ENCODE measurements at places on chromosomes 4 and X. TPM values are rescaled to one million over a fixed set of nuclear protein-coding genes. Genes with fewer than 3 reads are reported as not detected.

- H3K27me3 ChIP-seq, result no peaks in the 10 kb centered on the region
- H3K4me1 ChIP-seq, result no peaks in the 10 kb centered on the region
- H3K4me3 ChIP-seq, result no peak within 1 kb of the TSS
- DNase-seq, result no peak
- no peak within 1 kb of the TSS for H3K27ac ChIP-seq
- H3K36me3 ChIP-seq, result no peaks in the 10 kb centered on the region
These were observed at the start of gene MAGEC1 for GRCh38 chrX:141903400-141904155. Gene MAGEC1 (plus strand): TSS chrX:141903894. CDS start chrX:141905073, 1,179 bp downstream.

DNA sequence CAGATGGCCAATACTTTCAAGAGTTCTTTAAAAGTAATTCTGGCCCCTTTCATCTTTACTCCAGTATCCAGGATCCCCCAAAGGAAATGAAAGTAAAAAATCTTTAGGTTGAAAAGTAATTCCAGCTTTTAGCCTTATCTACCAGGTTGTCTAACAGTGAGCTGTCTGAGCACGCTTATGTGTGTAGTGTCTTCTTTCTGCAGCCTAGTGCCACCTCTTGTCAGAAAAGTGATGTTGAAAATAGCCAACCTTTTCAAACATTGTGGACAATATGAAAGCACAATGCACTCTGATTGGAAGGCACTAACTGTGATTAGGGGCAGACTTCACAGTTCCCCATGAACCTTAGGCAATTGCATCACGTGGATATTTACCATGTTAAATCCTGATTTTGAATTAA is 92.1 kb downstream of the RELL1 start:
- H3K36me3 ChIP-seq, result no peaks in the 10 kb centered on the region
- H3K4me3 ChIP-seq, result no peak overlapping the region
- H3K4me1 ChIP-seq, result no peaks in the 10 kb centered on the region
- no peak overlapping the region for H3K27ac ChIP-seq
- H3K27me3 ChIP-seq, result no peaks in the 10 kb centered on the region
- DNase-seq, result no peak

DNA sequence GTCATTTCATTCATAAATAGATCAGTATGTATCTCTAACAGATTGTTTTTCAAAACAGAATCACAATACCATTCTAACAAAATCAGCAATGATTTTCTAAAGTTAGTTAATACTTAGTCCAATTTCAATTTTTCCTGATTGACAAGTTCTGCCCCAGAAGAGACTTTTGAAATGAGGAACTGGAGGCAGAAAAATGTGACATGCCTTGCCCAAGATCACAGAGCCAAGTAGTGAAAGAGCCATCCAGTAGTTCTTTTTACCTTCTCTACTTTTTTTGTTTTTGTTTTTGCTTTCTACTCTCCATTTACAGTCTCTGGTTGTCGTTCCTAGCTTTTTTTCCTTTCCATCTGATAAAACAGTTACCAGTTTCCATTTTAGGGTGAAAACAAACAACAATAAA is 129.3 kb upstream of the TMEM164 start:
- H3K4me1 ChIP-seq, result no peaks in the 10 kb centered on the region
- peak overlapping the region; percentile 24 for H3K27ac ChIP-seq

DNA sequence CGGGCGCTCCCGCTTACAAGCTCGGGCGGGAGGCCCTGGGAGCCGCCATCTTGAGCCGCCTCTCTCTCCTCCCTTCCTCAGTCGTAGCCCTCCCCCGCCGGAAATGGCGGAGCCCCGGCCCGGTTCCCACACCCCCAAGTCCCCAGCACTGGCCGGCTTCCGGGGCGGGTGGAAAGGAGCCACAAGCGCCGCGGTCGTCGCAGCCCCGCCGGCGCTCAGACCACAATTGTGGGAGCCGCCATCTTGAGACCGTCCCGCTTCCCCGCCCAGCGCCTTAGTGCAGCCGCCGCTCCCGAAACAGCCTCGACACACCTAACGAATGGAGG is 531 bp downstream of the HCFC1 start:
- peaks cover 41% of the 10 kb centered on the region for H3K4me1 ChIP-seq
- H3K4me3 ChIP-seq, result peak overlapping the region; percentile 68
- no peaks in the 10 kb centered on the region for H3K27me3 ChIP-seq
- H3K27ac ChIP-seq, result peak overlapping the region; percentile 98
- H3K36me3 ChIP-seq, result no peaks in the 10 kb centered on the region

DNA sequence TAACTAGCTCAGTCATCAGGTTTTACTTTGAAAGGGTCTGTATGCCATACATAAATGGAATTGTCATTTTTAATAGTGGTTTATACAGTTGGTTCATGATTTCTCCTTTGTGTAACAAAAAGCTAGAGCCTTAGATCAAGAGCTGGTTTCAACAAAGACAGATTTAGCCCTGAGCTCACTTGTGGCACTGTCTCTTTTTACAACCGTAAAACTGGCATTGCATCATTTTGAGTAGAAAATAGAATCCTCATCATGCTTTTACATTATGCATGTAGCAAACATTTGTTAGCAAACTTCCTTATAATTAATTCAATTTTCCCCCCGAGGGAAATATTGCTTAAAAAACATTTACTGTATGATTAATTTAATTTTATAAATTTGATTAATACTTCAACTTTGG is 1871.5 kb downstream of the ARAP2 start:
- H3K4me3 ChIP-seq, result no peak overlapping the region
- no peak overlapping the region for H3K27ac ChIP-seq
- no peak for DNase-seq
- H3K27me3 ChIP-seq, result no peaks in the 10 kb centered on the region

DNA sequence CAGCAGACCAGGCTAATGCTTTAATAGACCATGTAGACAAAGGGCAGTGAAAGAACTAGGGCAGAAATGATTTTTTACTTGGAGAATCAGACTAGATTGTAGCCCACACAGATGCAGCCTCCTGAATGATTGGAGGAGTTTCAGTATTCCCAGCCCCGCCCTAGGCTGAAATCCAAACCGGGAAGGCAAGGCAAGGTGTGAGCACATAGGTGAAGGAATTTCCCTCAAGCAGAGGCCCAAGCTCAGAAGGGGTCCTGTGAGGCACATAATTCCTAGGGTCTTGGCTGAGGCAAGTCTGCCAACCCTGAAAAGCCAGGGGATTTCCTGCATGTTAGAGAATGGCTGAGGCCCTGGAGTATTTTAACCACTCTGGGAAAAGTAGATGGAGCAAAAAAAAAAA is 56.4 kb upstream of the PAK3 start:
- no peaks in the 10 kb centered on the region for H3K36me3 ChIP-seq
- no peaks in the 10 kb centered on the region for H3K4me1 ChIP-seq
- no peaks in the 10 kb centered on the region for H3K27me3 ChIP-seq
- no peak overlapping the region for H3K4me3 ChIP-seq
- H3K27ac ChIP-seq, result no peak overlapping the region
- no peak for DNase-seq

DNA sequence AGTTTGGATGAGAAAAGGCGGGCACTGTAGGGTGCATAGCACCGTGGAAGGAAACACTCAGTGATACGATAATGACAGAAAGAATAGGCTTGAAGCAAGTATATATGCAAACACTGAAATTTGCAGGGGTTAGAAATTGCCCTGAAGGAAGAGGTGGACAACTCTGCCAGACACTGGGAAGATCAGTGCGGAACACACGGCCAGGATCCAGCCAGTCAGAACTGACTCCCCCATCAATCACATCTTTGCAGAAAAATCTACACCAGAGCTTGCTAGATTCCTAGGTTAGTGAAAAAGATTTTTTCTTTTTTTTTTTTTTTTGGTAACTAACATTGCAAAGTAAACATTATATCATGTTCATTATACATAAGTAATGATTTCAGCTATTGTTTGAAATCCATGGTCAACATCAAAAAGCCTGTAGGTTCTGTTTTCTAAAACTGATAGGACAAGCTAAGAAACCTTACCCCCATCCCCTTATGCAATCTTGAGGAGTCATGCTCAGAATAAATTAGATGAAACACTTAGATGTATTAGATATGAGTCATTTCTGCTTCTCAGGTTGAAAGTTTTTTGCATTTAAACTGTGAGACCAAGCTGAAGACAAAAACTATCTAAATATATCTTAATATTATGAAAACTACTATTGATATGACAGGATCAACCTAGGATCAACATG is 38.9 kb downstream of the TRIML1 start:
- no peaks in the 10 kb centered on the region for H3K4me1 ChIP-seq
- no peak overlapping the region for H3K4me3 ChIP-seq
- no peaks in the 10 kb centered on the region for H3K27me3 ChIP-seq
- DNase-seq, result no peak

DNA sequence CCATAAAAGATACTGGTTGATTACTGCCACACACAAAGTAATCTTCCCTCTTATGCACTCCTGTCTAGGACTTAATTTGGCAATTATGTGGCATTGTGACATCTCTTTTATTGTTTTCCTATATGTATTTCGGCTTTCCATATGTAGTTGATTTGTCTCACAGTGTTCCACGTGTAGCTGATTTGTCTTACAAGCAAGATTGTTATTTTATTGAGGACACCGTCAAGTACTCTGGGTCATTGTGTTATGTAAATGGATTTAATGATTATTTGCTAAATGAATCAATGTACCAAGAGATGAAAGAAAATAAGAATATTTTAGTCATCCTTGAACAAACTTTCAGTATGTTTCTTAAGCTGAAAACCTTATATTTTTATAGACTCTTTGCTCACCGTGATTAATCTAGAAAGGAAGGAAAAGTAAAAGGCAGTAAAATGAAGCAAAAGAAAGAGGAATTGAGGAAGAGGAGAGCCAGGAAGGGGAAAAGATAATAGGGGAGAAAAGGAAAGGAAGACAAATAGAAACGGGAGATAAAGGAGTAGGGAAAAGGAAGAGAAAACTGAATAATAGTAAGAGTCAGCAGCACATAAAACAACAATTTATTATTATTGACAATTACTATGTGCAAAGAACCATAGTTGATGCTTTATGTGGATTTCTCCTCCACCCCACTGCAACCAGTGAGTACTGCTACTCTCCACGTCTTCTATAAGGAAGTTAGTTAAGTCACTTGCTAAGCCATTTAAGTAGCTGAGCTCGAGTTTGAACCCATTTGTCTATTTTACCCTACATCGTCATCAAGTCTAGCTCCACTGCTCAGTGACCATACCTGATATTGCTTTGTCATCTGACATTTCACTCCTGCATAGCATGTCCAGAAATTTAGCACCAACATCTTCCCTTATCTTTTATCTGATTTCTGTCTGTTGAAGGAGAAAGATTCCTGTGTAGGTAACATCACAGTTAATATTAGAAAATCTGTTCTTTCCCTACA is 336.5 kb downstream of the BMPR1B start:
- no peaks in the 10 kb centered on the region for H3K36me3 ChIP-seq
- H3K27ac ChIP-seq, result no peak overlapping the region
- DNase-seq, result no peak
- no peaks in the 10 kb centered on the region for H3K27me3 ChIP-seq

DNA sequence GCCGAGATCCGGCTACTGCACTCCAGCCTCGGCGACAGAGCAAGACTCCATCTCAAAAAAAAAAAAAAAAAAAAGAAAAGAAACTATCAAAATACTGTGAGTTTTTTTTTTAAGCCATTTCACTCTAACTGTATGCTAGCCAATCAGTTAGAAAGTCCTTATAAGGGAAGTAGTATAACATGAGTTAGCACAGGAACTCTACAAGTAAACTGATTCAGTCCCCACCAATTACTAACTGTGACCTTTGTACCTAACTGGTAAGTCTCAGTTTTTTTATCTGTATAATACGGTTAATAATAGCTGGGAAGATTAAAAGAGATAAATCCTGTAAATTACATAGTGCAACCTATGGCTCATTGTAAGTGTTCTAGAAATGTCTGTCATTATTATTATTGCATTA is 35.1 kb upstream of the BRS3 start:
- H3K4me1 ChIP-seq, result no peaks in the 10 kb centered on the region
- H3K27ac ChIP-seq, result no peak overlapping the region

DNA sequence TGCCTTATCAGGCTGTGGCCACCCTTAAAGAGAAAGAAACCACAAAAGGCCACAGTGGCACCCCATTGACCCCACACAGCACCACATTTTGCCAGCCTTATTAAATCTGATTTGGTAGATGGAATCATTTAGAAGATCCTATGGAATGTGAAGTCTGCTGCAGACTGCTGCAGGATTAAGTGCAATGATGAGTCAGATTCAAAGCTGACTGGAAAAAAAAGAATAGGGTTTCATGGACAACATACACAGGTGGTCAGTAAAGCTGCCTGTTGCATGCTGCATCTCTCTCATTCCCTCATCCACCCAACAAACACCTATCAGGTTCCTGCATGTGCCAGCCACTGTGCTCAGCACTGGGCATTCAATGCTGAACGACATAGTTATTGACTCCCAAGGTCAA is 56.6 kb downstream of the CHST7 start:
- H3K4me1 ChIP-seq, result peaks cover 7% of the 10 kb centered on the region
- H3K27ac ChIP-seq, result no peak overlapping the region
- no peaks in the 10 kb centered on the region for H3K27me3 ChIP-seq

GRCh38 chr4:138205531-138206233 is 36.5 kb downstream of the SLC7A11 start:
- H3K4me3 ChIP-seq, result no peak overlapping the region
- no peaks in the 10 kb centered on the region for H3K4me1 ChIP-seq
- H3K27me3 ChIP-seq, result no peaks in the 10 kb centered on the region
- no peaks in the 10 kb centered on the region for H3K36me3 ChIP-seq
- no peak for DNase-seq
- no peak overlapping the region for H3K27ac ChIP-seq

- no peaks in the 10 kb centered on the region for H3K36me3 ChIP-seq
- no peak for DNase-seq
- H3K4me1 ChIP-seq, result no peaks in the 10 kb centered on the region
- H3K27me3 ChIP-seq, result no peaks in the 10 kb centered on the region
- no peak overlapping the region for H3K4me3 ChIP-seq
- H3K27ac ChIP-seq, result no peak overlapping the region
These were observed 1475.5 kb upstream of the AGA start for GRCh38 chr4:178917756-178918155.

DNA sequence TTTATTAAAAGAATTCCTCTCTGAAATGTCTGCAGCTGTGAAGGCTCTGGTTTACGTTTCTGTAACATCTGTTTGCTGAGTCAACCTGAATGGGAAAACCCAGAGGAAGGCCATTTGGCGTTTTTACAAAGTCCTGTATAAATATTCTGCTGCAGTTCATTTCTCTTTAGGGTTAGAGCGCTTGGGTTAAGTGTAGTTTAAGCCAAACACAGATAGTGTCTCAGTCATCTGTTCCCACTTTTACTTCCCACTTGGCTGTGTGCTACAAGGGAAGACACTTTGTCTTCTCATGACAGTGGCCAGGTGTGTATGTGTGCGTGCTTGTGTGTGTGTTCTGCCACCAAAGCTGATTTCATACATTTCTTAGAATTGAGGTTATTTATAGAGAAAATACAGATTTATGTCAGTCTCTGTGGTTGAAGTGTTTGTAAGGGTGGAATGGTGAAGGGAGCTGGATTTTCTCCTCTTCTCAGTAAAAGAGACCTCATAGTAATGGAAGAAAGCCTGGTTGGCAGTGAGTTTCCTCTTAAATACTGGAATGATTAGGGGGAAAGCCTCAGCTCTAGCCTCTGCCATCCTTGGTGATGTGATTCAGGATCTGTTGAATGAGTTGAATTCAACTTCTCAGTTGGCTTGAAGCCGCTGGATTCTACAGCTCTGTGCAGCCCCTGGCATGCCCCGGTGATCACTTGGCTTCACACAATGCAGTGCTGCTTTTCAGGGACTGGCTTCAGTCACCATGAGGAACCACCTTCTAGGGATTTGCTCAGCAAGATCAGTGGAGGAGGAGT is 50.6 kb downstream of the JADE1 start:
- H3K4me1 ChIP-seq, result peaks cover 18% of the 10 kb centered on the region
- peaks cover 70% of the 10 kb centered on the region for H3K36me3 ChIP-seq
- no peak overlapping the region for H3K27ac ChIP-seq
- no peak for DNase-seq

FRG2 gene
- not detected for total RNA-seq

SPIN2A gene
- 0.69 TPM for total RNA-seq

ZCCHC12 gene
- 0.41 TPM for total RNA-seq

ACE2 gene
- 3.4 TPM for total RNA-seq

VSIG1 gene
- total RNA-seq, result 1.1 TPM

All from upper lobe of right lung (tissue), 1 donor.